ENCODE measurements at places on chromosomes 11 and 22. TPM values are rescaled to one million over a fixed set of nuclear protein-coding genes. Genes with fewer than 3 reads are reported as not detected.

DNA sequence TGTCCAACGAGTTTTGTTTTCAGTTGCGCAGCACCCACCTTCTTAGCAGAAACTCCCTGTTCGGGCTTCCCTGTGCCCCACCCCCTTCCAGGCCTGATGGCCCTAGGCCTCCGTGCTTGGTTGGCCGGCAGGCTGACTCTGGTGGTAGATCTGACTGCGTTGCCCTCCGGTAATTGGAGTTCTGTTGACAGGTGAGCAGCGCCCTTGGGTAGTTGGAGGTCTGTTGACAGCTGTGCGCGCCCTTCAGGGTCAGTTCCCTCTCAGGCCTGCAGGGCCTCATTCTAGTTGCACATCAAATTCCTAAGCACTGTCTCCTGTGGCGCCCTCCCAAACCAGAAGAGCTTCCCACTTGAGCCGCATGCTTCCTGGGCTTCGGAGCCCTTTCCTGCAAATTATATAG is 776 bp downstream of the DGCR6 start:
- no peak for DNase-seq

- no peak for DNase-seq
Observed at GRCh38 chr11:83613767-83614121, 327.6 kb upstream of the CCDC90B start.

DNA sequence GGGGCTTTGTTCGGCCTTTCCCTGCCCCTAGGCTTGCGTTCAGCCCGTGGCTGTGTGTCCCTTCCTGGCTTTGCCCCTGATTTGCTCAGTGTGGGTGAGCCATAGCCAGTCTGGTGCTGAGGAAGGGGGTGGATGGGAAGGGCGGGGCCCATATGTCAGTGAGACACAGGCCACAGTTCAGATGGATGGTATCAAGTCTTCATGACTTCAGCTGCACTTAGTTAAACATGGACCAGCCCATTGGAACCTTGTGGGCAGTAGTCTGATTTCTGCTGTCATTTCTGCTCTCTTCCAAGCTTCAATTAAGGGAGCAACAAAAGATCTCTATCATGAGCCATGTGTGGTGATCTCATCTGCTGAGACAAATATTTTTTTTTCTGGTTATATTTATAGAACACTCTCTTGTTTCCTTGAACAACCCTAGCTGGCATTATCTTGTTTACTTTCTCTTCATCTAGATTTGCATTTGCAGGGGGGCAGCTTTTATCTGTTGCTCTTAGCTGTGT is 21.6 kb upstream of the PEX26 start:
- DNase-seq, result no peak

DNA sequence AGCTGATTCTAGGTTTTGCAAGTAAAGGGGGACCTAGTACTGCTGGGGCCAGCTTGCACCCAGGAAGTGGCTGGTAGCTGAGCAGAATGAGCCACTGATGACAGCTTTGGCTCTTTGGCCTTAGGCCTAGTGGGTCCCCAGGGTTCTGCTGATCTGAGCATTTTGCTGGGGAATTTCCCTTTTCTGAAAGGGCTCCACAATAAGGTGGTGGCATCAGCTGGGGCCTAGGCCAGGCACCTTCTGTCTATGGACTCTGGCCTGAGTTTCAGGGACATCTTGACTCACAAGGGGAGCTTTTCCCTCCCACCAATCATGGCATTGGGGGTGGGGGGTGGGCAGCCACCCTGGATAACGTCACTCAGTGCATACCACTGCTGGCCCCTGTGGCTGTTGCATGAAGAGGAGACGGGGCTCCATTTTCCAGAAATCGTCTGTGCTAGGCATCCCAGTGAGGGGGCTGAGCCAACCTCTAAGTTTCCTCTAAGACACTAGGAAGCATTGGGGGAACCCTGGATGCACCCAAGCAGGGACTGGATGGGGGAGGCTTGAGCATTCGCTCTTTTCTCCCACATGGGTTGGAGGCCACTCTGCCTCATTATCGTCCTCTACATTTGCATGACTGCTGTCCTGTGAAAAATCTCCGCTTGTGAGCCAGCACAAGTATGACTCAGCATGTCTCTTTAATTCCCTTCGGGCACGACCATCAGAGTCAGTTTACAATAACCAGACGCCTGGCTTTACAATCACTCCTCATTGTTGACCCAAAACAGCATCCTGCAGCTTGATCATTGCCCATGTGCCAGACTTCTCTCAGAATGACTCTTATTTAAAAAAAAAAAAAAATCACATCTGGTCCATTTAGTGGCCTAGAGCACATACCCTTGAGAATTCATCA is 145.0 kb upstream of the THY1 start:
- DNase-seq, result peak; percentile 38

DNA sequence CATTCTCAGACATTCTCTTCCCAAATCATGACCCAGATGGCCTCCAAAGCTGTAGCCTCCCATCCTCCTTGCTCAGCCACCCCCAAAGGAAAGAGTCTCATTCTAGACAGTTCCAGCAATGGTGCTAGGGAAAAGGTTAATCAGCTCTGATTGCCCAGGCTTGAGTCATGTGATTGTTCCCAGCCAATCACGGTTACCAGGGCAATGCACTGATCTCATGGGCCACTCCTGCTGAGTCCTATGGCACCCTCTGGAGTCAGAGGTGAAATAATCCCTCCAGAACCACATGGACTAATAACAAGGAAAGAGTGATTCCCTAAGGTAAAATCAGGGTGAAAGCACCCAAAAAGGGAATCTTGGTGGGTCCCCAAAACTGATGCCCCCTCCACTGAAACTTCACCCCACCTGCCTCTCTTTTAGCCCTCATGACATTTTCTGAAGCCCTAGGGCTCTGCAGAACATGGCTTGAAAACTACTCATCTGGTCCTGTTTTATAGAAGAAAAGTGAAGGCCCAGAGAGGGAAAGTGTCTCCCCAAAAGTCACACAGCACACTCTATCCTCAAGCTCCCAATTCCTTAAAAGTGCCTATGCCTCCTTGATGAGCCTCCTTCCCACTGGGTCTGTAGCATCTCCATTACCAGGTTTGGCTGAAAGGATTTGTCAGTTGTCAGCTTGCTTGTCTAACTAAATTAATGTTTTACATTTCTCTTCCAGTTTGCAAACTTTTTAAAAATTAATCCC is 203.7 kb downstream of the MN1 start:
- DNase-seq, result no peak

DNA sequence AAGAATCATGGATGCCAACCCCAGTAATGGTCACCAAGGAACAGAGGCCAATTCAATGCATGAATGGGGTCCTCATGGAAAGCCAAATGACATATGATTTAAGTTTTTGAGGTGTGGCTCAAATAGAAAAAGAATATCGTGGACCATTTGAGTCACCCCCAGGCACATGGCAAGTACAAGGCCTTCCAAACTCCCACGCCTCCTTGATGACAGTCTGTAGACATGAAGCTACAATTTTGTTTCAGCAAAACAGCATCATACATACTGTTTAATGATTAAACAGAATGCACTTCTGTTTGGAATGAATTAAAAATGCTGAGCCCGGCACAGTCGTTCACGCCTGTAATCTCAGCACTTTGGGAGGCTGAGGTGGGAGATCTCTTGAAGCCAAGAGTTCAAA is 7.4 kb downstream of the FADD start:
- peak; percentile 34 for DNase-seq

The PKDREJ gene
- total RNA-seq, result 0.20 TPM
